ENCODE measurements at places on chromosomes 16 and 17.

GRCh38 chr17:1577583-1578013 is 15.0 kb upstream of the PITPNA start:
- DNase-seq = no peak

DNA sequence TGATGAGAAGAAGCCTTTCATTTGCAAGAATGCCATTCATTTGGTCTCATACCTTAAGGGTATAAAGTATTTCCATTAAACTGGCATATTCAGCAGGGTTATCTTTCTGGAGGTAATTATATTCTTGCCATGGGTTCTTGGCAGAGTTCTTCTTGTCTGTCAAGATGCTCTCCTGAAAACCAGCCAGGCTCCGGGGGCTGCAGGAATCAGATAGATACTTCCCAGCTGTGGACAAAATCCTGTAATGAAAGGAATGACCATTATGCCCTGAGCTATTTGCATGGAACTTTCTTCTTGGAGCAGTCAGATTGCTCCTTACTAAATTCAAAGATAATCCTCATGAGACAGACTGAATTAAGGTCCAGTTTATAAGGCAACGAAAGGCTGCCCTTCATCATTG is 47.0 kb downstream of the COG7 start:
- DNase-seq = no peak

GRCh38 chr16:50461400-50461760 is 86.8 kb upstream of the NKD1 start:
- no peak for DNase-seq

GRCh38 chr16:78196502-78196901 is 97.0 kb downstream of the WWOX start:
- DNase-seq = no peak

GRCh38 chr17:76458580-76459490 is 5.9 kb upstream of the UBE2O start:
- DNase-seq = no peak

GRCh38 chr17:3788200-3788599 is 12.8 kb downstream of the ITGAE start:
- DNase-seq = no peak

- no peak for DNase-seq
These were observed 7.0 kb upstream of the MILR1 start for GRCh38 chr17:64441772-64442540.

GRCh38 chr16:46690281-46691178 is 1.1 kb downstream of the ORC6 start:
- DNase-seq = no peak

DNA sequence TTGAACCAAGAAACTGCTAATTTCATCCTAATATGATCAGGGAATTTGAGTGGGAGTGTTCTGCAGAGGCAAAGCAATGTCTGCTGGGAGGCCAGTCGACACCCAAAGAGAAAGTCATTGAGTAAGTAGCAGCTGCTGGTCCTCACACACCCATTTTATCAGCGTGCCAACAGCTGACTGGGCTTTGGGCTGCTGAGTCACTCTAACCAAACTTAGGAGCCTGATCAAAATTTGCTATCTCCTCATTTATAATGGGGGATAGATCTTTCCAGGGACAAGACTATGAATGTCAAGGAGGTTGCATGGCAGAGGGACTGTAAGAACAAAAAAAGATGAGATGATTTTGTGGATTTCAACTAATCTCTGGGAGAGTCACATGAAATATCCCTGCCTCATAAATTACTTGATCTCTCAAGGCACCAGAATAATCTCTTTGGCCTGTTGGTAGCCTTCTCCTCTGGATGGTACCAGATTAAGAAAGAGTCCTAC is 32.9 kb downstream of the CPSF4L start:
- DNase-seq = peak; percentile 34

GRCh38 chr17:80220736-80221215 is 549 bp downstream of the SLC26A11 start:
- DNase-seq = peak; percentile 30

- DNase-seq = peak; percentile 13
These were observed 121.3 kb downstream of the METRNL start for GRCh38 chr17:83200751-83201150.

DNA sequence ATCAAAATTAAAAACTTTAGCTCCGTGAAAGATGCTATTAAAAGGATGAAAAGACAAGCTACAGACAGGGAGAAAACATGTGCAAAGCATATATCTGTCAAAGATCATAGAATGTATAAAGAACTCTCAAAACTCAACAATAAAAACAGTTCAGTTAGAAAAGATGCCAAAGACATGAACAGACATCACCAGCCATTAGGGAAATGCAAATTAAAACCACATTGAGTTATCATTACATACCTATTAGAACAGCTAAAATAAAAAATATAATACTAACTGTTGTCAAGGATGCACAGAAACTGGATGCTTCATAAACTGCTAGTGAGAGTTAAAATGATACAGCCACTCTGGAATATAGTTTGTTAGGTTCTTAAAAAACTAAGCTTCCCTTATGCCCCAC is 58.8 kb downstream of the NFATC3 start:
- no peak for DNase-seq

DNA sequence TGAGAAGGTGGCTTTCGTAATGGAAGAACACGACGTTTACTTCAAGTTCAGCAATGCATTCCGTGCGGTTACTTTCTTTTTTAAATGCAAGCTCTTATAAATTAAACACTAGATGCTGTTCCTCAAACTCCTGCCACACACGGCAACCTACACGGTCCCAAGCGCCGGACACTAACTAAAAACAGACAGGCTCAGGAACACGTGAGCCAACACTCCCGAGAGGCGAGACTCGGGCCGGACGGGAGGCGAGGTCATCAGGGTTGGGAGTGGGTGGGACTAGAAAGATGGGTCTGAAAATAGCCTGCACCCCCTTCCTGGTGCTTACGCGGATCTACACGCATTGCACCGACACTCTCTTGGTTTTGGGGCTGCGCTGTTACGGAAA is 6.4 kb downstream of the CLCN7 start:
- no peak for DNase-seq

- no peak for DNase-seq
These were observed 264.4 kb upstream of the MON1B start for GRCh38 chr16:76926595-76926994.

DNA sequence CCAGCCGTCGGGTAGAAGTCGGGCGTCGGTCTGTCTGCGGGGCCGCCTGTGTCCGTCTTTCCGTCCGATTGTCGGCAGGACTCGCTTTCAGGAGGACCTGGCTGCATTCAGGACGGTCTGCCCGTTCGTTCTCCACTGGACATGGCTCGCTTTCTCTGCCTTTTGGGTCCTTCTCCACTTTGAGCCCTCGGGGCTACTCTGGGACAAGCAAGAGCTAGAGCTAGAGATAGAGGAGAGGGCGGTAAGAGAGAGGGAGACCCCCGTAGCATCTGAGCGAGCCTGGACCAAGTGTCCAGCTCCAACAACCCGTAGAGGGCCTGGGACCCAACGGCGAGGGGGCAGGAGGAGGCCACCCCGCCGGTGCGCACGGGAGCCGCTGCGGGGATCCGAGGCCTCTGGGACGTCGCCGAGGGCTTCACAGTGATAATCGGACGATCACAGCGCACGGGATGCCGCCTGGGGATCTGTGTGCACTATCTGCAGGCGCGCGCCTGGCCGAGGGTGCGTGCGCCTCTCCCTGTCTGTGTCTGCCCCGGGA is 4.5 kb downstream of the TBX4 start:
- no peak for DNase-seq

GRCh38 chr16:78902321-78902720 is 698.2 kb downstream of the MAF start:
- no peak for DNase-seq

DNA sequence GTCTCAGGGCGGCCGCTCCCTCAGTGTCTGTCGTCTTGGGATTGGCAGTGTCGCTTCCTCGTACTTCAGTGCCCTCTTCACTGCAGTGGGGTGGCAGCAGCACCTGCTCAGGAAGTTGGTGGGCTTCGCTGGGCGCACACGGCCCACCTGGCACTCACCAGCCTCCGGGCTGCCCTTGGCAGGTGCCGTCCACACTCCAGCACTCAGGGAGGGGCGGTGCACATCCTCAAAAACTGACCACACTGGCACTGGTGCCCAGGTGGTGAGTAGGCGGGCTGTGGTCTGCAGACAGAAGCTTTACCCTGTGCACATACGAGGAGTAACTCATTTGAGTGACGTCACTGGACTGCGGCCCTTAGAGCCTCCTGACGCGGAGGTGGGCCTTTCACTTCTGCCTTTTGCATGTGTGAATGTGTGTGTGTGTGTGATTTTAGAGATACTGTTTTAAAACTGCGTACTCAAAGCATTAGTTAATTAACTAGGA is 94.6 kb downstream of the BANP start:
- DNase-seq = peak; percentile 9

DNA sequence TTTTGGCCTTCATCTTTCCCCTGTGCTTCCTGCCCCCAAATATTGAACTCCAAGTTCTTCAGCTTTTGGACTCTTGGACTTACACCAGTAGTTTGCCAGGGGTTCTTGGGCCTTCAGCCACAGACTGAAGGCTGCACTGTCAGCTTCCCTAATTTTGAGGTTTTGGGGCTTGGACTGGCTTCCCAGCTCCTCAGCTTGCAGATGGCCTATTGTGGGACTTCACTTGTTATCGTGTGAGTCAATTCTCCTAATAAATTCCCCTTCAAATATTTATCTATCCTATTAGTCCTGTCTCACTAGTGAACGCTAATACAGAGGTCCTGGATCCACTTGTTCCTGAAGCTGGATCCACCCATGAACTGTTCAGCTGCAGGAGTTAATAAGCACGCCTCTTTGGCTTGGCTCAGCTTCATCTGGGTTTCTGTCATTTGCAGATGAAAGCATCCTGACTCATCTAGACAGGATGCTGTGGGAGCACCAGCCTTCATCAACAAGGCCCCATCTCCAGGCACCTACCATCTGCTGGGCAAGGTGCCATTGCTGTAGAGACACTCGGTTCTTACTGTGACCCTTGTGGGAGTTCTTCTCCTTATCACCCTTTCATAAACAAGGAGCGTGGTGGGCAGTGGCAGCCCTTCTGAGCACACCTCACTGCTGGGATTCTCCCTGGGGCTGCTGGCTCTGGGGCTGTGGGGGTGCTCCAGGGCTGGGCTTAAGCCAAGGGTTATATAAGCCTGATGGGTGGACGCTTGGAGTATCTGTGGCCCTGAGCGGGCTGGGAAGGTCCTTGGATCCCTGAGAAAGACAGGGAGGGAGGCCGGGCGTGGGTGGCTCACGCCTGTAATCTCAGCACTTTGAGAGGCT is 23.1 kb downstream of the LAT start:
- DNase-seq = peak; percentile 68

- DNase-seq = no peak
These were observed 85.3 kb upstream of the FOXF1 start for GRCh38 chr16:86424985-86425384.

DNA sequence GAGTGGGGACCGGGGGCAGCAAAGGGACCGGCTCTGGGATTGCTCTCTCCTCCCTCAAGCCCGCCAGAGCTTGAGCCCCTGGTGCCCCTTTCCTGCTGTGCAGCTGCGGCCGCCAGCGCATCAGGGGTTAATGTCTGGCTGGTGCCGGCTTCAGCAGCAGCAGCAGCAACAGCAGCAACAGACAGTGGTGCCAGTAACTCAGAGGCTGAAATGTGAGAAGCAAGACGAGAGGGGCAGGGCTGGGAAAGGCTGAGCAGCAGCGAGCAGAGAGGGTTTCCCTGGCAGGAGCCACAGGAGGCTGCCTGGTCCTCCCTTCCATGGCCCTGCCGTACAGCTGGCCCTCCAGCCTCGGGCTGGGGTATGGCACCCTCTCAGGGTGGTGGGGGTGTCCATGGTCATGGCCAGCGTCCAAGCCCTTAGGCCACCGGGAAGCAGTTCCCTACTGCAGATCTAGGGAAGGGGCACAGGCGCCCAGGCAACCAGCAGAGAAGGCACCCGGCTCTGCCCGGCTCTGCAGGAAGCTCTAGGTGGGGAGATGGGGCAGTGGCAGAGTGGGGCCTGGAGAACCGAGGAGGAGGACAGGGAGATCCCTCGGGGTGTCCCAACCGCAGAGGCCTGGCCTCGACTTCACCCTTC is 21.1 kb upstream of the TFAP4 start:
- DNase-seq = no peak

- no peak for DNase-seq
These were observed 2.5 kb downstream of the CIAPIN1 start for GRCh38 chr16:57444711-57445110.

DNA sequence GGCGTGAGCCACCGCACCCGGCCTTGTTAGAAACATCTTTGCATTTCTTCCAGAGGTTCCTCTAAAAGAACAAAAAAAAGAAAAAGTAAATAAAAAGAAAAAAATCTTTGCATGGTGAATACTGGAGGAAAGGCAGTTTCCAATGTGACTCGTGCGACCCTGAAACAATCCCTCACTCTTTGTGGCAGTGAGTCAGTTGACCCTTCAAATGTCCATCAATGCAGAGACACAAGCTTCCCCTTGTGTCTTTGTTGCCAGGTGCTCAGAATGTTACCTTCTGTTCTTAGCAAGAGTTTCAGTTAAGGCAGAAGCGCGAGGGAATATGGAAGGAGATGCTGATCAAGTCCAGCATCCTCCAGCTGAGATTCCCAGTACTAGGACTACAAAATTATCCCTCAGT is 16.4 kb downstream of the CACNG4 start:
- no peak for DNase-seq

GRCh38 chr17:10549096-10549842 is at the start of gene MYH2:
TSS of gene MYH2 (minus strand) at chr17:10549658. CDS start at chr17:10547920, 1,738 bp downstream.
- DNase-seq = no peak

- DNase-seq = no peak
These were observed 3.9 kb downstream of the SLC47A2 start for GRCh38 chr17:19712436-19713004.

Measured in activated CD8-positive, alpha-beta memory T cell treated with anti-CD3 and anti-CD28 coated beads, Interleukin-2, amount 50 U/mL, for 4 hours (primary cell).